Parietal lobe (tissue), 2 donors: ENCODE measurements at places on chromosomes 7 and 10. TPM values are rescaled to one million over a fixed set of nuclear protein-coding genes. Genes with fewer than 3 reads are reported as not detected.

Gene ATE1
- 54.1 TPM for total RNA-seq

Gene JCAD
- total RNA-seq, result 11.9 TPM

Gene TMEM184A
- not detected for total RNA-seq

Gene FRMD4A
- 463 TPM for total RNA-seq

Gene NCF1
- not detected for total RNA-seq

Gene BCCIP
- 29.4 TPM for total RNA-seq

Gene FGF8
- total RNA-seq, result not detected

Gene ARL3
- total RNA-seq, result 27.5 TPM

Gene CCL26
- total RNA-seq, result not detected

Gene AVPI1
- 0.94 TPM for total RNA-seq

Gene FAM25A
- total RNA-seq, result not detected

Gene CYP2C9
- not detected for total RNA-seq

Gene EFCAB10
- total RNA-seq, result 2.2 TPM

Gene HPSE2
- 0.63 TPM for total RNA-seq

Gene OPALIN
- total RNA-seq, result not detected

Gene TMEM225B
- not detected for total RNA-seq

Gene KCP
- total RNA-seq, result 1.3 TPM

Gene SDHAF3
- total RNA-seq, result 5.3 TPM

Gene GPC2
- total RNA-seq, result 67.3 TPM
